CD4-positive, alpha-beta T cell treated with Interferon gamma for 1 hour (primary cell): ENCODE measurements at places on chromosomes 11 and 22.

GRCh38 chr11:111524056-111524455 lies 9.5 kb downstream of the HOATZ start:
- no peak for DNase-seq

- no peak for DNase-seq
These were observed 54.6 kb downstream of the LRRC32 start for GRCh38 chr11:76615950-76616349.

DNA sequence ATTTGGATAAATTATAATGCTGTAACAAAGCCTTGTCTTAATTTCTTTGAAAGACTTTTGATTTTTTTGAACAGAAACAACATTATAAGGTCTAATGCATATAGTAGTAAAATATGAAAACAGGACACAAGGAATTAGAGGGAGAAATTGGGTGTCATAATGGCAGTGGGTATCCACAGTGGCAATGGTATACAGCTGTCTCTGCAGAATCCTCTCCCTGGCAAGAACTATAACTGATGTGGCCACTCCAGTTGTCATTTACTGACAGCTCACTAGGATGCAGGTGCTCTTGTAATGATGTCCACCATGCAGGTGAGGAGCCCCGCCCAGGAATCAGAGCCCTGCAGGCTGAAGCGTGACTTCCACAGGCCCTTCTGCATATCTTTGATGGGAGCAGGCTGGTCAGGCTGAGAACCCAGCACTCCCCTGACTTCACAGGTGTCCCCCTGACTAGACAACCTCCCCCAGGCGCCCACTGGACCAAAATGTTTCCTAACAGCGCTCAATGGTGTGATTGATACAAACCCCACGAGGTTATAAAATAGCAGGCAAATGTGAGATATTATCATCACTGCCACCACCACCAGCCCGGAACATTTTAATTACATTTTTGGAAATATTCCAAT lies 32.8 kb upstream of the SERPIND1 start:
- no peak for DNase-seq

DNA sequence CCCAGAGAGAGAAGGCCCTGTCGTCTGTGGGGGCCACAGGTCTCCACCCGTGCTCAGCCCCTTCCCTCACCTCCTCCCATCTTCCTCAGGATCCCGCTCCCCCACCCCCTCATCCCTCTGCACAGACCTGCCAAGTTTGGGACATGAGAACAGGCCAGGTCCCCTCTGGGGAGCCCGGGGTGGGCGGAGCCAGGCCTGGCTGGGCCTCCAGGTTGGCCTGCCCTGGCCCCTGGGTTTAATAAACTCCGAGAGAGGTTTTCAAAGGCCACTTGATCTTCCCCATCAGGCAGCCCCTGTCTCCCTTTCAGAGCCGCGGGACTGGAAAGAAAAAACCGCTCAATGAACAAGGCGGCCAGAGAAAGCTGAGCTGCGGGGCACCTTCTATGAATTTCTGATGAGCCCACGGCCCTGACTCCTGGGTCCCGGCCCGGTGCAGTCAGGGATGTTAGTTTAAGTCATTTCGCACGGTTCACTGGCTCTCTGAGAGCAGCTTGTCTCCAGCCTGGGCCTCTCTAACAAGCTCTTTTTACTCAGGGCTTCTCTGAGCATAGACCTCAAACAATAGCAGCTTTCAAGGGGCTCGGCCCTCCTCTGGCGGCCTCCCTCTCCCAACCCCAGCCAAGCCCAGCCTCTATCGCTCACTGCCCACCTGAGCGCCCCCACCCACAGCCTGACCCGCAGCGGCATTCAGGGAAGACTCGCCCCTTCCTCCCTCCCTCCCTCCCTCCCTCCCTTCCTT lies 64.8 kb downstream of the RPUSD4 start:
- DNase-seq, result no peak

DNA sequence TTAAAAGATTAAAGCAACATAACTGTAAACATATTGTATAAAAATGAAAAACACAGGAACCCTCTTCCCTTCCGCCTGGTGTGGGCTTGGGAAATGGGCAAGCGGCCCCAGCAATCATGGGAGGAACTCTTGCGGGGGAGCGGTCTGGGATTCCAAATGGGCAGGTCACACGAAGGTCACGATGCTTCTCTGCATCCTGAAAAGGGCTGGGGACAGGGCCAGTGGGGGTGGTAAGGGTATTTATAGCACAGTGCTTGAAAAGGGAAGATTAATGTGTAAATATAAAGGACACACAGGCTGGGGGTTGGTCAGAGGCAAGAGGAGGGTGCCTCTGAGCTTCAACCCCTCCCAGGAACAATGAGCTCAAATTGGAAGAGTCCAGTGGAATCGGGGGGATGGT lies 46.9 kb upstream of the OR4B1 start:
- DNase-seq, result no peak

- no peak for DNase-seq
These were observed 35.8 kb downstream of the DGCR2 start for GRCh38 chr22:19086417-19086816.

DNA sequence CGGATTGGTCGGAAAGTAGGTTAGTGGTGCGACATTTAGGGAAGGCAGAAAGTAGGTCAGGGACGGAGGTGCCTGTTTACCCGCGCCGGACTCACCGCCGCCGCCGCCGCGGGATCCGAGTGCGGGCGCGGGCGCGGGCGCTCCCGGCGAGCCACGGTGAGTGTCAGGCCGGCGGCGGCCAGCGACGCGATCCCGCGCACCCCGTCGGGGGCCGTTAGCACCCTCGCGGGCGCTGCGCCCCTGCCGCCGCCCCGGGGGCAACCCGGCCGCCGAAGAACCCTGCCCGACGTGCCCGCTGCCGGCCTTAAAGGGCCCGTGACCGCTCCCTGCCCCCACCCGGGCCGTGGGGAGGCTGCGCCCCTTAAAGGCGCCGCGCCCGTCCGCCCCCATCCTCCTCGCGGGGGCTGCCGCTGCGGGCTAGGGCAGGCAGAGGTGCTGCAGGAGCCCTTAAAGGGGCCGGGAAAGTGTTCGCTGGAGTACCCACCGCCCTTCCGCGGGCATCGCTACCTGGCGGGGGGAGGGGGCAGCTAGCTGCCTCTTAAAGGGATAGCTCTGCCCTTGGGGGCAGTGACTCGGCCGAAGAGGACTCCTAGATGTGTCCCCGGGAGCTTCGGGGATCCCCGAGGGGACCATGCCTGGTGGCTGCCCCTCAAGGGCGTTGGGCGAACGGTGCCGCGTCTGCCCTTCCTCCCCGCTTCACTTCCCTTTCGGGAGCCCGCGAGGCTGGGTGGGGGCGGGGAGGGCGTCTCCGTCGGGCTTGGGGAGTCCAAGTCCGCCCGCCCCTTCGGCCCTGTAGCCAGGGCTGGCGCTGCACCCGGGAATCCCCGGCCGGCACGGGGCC lies at the start of gene BMAL1:
BMAL1 (plus strand) TSS at position 23 of the 841 bp plus-strand sequence. CDS start 76,519 bp downstream, outside the sequence.
- DNase-seq, result peak; percentile 53

DNA sequence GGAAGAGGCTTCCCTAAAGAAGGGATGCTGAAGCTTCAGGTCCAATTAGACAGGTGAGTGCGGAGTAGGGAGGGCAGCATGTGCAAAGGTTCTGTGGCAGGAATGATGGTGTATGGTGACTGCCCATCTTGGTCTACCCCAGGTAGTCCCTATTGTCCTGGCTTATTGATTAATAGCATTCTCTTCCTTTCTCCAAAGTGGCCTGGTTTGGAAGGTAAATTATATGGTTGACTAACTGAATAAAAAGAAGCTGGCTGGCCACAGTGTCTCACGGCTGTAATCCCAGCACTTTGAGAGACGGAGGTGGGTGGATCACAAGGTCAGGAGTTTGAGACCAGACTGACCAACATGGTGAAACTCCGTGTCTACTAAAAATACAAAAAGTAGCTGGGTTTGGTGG lies 230.5 kb downstream of the MIAT start:
- no peak for DNase-seq

DNA sequence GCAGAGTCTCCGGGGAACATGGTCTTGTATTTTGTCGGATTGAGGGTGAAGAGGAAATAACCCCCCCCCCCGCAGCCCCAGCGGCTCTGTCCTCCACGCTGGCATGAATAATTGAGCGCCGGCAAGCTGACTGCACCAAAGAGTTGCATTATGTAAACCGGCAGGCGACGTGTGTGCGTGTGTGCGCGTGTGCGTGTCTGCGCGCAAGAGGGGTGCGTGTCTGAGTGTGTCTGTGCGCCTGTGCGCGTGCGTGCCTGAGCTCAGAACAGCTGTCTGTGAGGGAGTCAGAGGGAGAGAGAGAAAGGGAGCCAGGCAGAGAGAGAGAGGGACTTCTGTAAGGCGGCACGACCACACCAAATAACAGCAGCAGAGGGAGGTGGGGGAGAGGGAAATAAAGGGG lies 94.4 kb downstream of the SCN3B start:
- peak; percentile 43 for DNase-seq

GRCh38 chr22:49232319-49233067 lies 595.2 kb downstream of the BRD1 start:
- no peak for DNase-seq

DNA sequence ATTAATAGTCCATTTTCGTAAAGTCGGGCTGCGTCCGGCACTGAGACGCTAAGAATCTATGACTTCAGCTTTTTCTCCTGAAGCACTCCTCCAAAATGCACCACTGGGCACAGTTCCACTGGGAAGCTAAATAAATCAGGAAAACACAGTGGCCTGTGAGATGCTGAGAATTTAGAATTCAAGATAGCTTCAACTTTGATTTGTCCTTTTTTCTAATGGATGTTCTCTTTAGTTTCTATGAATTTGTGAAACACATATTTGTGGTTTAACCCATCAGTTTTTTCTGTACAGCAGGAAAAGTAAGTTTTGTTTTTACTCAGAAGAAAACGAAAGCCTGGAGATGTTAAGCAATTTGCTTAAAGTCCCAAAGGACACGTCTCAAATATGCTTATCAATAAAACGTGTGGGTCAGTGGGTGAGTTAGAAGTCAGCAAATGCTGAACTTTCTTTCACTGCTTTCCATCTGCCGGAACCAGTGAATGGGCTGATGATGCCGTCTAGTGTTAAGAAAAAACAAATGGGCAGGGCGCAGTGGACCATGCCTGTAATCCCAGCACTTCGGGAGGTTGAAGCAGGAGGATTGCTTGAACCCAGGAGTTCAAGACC lies 40.7 kb upstream of the CLMP start:
- no peak for DNase-seq

GRCh38 chr11:97937501-97937900 lies 1083.2 kb upstream of the CNTN5 start:
- no peak for DNase-seq

DNA sequence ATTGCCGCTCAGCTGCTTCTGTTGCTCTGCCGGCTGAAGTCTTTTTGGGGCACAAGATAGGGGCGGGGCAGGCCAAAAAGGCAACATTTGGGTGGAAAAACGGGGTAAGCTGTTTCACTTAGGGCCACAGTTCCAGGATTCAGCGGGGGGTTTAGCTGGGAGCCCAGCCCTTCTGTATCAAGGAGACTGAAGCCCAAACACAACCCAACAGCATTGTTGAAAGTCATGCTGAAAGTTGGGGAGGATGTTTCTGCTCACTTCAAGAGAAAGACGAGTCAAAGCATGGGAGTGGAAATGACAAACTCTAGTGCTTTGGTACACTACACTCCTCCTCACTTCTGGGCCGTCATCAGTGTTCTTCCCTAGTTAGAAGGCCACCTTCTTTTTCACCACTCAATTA lies 56.1 kb upstream of the GNAZ start:
- DNase-seq, result no peak

DNA sequence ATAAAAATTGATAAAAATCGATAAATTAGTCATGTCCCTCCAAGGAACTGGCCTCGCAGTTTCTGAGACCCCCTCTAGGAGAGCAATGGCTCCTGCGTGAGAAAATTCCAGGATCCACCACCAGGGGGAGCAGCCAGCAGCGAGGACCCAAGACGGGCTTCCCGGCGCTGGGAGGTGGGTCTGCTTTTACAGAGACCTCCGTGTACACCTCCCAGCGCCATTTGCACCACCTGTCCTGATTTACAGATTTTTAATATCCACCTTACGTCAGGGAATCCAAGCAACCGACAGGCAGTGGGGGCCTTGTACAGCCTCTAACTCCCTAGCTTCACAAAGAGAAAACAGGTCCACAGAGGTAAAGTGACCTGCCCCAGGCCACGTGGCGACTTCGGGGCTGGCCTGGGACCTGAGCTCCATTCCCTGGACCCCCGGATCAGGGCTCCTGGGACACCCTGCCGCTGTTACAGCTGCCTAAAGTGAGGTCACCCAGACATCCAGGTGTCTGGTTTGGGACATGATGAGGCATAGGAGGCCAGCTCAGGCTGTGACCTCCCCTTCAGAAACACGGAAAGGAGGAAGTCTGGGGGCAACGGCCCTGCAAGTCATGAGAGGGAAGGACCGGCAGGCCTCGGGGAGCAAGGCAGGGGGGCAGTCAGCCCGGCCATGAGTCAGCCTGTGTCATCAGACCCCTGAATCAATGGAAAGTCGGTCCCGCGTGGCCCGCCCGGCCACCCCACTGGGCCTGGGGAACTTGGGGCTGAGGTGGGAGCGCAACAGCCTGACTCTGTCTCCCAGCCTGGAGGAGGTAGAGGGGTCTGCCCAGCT lies 3.5 kb downstream of the OSM start:
- peak; percentile 76 for DNase-seq

DNA sequence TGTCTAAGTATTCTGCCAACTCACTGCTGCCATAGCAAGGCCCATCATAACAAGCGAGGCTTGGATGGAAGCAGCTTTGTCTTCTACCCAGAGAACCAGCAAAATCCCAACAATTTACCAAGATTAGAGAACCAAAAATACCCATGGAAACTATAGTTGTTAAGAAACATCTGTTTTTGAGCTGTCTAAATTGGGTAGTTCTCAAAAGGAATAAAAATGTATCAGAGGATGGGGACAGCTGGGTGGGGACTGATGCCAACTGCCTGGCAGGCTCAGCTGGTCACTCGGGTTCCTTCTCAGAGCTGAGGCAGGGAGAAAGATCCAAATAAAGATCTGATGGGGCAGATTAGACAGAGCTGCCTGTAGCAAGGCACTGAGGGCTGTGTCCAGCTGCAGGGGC lies 85.9 kb upstream of the GRK3 start:
- no peak for DNase-seq

DNA sequence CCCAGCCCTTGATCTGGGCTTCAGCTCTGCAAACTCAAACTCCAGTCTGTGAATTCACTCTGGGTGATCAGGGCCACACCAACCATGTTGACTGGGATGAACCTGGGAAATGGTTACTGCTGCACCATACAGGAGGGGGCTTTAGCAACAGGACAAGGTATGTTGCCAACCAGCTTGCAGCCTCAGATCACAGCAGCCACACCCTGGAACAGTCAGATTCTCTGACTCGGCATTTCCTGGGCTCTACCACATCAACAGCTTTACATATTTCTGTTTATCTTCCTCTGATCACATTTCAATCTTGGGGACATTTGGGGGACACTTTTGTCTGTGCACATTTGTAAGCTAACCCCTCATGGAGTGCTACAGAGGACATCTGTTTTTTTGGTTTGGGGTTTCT lies 267.0 kb upstream of the NCAM1 start:
- DNase-seq, result no peak

GRCh38 chr11:134666273-134667174 lies 254.5 kb upstream of the B3GAT1 start:
- no peak for DNase-seq

GRCh38 chr11:119056421-119056999 lies 495 bp downstream of the HYOU1 start:
- DNase-seq, result peak; percentile 49
